ENCODE measurements at places on chromosomes 3 and 15. TPM values are rescaled to one million over a fixed set of nuclear protein-coding genes. Genes with fewer than 3 reads are reported as not detected.

The ITIH1 gene
- total RNA-seq = not detected

The TJP1 gene
- total RNA-seq = 19.5 TPM

The EOMES gene
- total RNA-seq = 2.8 TPM

The EPHA6 gene
- not detected for total RNA-seq

The ADGRG7 gene
- total RNA-seq = not detected

DNA sequence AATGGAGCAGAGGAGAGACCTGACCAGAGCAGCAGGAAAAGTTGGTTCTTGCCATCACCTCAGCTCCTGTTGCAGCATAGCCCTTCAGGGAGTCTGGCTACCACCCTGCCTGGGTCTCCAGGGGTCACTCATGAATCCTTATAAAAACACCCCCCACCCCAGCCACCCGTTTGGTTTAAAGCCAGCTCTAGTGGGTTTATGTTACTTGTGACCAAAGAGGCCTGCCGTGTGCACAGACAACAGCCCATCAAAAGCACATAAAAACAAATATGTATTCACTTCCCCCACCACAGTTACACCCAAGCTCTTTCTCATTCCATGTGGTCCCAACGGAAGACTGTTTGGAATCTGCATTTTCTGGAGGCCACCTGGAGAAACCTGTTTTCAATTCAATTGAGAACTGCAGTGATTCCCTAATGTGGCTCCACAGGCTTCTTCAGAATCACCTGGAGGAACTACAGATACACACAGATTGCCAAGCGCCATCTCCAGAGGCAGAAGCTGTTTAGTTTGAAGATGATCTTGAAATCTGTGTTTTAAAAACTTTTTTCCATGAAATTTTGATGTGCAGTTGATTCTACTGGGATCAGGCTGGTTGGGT lies 13.8 kb downstream of the FOXL2 start:
- DNase-seq = no peak

DNA sequence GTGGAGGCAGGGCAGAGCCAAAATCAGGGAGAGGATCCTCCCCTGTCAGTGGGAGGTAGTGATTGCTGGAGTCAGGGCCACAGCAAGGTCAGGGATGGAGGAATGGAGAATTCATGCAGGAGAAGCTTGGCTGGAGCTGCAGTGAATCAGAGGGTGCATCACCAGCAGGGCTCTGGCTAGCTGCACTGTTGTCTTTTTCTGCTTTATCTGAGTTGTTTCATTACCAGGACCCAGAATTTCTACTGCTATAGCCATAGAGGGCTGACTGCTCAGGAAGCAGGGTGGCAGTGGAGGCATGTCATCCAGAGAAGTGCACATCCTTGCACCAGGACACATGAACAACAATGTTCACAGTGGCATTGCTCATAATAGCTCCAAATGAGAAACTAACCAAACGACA lies 113.5 kb upstream of the GALNT15 start:
- DNase-seq = no peak

- no peak for DNase-seq
Observed at GRCh38 chr3:102757950-102758349, 323.1 kb downstream of the ZPLD1 start.

GRCh38 chr15:61653110-61653509 lies 407.1 kb downstream of the VPS13C start:
- no peak for DNase-seq

- peak; percentile 54 for DNase-seq
Observed at GRCh38 chr3:49841126-49841696, 15.2 kb downstream of the TRAIP start.

DNA sequence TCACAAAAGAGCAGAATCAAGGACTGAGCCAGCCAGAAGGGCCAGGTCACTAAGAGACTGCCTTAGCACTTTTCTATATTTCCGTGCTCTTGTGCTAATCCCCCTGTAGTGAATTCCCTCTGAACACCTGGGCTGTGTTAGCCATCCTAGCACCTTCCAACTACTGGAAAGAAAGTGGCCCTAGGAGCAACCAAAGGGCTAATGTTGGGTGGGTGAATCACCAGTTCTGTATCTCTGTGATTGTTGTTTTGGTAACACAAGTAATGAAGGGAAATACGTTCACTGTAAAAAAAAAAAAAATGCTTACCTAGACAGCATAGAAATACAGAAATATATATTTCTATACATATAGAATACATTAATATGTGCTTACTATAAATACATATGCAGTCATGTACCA lies 43.9 kb downstream of the PXYLP1 start:
- no peak for DNase-seq

DNA sequence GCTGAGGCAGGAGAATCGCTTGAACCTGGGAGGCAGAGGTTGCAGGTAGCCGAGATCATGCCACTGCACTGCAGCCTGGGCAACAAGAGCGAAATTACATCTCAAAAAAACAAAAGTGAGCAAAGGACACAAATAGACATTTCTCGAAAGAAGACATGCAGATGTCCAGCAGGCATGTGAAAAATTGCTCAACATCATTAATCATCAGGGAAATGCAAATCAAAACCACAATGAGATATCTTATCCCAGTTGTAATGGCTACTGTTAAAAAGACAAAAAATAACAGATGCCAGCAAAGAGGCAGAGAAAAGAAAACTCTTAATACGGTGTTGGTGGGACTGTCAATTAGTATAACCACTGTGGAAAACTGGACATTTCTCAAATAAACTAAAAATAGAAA lies 20.9 kb downstream of the ASB7 start:
- no peak for DNase-seq

DNA sequence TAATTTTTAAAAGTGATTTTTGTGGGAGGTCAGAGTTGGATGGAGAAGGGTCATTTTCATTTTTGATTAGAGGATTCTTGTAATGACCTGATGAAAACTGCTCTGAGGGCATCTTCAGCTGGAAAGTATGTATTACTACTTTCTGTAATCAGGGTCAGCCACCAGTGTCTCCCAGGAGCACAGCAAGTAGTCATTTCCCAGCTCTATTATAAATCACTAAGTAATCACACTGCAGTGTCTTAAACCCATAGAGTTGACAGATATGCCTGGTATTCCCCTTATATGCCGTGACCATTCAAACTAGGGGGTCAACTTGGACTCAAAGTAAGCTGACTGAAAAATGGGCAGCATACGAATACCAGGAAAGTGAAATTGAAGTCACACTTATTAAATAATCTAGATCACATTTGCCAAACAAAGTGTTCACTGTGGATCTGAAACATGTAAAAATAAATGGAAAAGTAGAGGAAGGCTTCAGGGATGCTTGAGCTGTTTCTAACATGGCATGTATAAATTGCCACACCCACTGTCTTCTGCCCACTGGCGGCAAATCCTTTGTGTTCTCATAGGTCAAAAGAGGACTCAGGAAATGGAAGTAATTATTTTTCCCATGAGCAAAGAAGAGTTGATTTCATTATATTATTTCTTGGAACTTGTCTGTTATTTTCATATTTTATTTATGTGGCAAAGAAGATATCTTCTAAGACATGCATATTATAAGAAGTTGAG lies 105.7 kb downstream of the MBNL1 start:
- DNase-seq = no peak

DNA sequence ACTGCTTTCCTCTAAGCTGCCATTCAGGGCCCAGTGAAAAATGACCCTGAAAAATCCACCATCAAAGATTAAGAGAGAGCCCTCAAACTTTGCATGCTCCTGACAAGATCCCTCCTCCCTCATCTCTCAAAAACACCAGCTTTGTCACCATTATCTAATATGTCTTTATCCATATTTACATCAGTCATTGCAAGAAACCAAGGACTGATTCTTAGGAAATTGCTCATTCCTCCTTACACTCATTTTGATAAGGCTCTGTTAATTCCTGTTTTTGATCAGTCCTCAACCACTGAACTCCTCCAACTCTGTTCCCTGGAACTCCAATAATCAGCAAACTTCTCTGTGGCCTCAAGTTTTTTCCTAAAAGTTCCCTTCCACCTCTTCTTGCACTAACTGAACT lies 51.8 kb downstream of the CD200 start:
- DNase-seq = no peak

DNA sequence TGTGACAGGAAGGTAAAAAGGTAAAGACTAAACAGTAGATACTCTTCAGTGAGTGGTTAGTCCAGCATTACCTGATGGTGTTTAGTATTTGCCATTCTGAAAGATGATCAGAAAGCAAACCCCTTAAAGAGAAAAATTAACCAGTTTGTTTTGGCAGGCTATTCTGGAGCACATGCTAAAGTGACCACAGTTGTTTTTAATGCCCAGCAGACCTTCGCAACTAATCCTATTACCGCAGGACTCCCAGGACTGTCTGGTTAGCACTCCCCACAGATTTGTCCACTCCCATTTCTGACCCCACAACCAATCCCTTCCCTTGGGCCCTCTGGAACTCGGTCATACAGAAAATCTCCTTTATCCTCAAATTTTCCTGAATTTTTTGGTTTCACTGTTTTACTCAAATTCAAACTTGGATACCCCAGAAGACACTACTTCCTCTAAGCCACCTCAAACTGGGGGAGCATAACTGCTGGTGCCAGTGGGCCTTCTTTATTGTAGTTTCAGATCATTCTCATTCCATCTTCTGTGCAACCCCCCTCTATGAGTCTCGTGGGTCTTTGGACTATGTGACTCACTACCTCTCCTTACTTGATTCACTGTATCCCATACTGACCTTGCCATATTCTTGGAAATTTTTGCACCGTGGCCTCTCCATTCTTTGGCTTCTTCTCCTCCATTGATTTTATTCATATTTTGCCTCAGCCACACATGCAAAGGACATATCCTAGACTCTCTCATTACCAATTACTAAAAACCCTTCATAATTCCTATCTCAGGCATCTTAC lies 104.4 kb downstream of the RBMS3 start:
- no peak for DNase-seq

DNA sequence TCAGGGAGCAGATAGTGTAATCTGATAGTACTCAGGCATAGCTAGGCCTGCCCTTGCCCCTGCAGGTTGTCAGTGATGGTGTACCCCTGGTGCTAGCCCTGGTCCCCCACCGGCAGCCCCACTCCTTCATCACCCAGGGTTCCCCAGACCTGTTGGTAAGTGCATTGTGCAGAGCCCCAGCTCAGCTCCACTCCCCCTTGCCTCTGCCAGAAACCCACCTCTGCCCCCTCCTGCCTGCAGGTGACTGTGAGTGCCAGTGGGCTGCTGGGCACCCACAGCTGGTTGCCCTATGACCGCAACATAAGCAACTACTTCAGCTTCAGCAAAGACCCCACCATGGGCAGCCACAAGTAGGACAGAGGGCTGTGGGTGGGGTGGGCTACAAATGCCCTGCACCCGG lies 27.5 kb downstream of the NBEAL2 start:
- no peak for DNase-seq

- DNase-seq = no peak
Observed at GRCh38 chr15:93174836-93175235, 85.8 kb upstream of the RGMA start.

- no peak for DNase-seq
Observed at GRCh38 chr3:29597376-29598008, 316.6 kb downstream of the RBMS3 start.

DNA sequence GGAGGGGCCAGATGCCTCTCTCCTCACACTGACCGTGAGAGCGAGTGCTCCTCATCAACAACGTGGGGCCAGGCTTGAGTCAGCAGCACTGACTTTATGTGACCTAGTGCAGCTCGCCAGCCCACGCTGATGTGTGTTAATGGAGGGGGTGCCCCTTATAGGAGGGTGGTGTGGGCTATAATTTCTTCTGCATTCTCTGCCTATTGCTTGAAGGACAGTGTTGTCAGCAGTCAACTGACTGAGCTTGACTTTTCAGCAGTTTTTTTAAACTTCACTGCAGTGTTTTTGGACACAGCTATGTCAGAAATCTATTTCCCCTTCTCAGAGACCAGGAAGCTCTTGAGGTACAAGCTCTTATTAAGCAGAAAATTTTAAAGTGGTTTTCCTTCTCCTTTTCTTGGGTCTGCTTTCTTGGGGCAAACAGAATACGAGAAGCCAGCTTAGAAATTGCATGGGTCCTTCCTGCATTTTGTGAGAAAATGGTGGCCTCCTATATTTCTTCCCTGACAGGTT lies 304.8 kb upstream of the CTDSPL start:
- DNase-seq = no peak

- no peak for DNase-seq
Observed at GRCh38 chr15:25741256-25741580, 121.9 kb downstream of the ATP10A start.

- no peak for DNase-seq
Observed at GRCh38 chr3:52896613-52897012, 735 bp downstream of the STIMATE start.

DNA sequence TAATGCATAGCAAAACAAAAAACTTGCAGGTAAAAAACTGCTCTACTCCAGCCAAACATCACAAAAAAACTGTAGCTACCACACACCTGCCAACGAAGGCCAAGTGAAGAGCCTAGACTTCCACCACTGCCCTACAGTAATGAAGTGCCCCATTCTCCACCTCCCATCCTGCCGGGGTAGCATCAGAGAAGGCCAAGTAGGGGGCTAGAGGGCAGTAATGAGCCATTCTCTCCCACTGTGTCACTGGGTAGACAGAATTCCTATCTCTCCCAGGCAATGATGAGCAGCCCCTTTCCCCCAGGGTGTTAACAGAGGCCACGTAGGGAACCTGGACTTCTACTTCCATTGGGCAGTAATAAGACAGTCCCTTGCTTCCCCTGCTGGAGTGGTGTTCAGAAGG lies 9.5 kb downstream of the SEC22C start:
- DNase-seq = peak; percentile 87

All from SK-MEL-5 (cell line).